Activated naive CD4-positive, alpha-beta T cell treated with anti-CD3 and anti-CD28 coated beads, Interleukin-2, amount 50 U/mL, for 16 hours (primary cell): ENCODE measurements at places on chromosomes 6 and 20.

DNA sequence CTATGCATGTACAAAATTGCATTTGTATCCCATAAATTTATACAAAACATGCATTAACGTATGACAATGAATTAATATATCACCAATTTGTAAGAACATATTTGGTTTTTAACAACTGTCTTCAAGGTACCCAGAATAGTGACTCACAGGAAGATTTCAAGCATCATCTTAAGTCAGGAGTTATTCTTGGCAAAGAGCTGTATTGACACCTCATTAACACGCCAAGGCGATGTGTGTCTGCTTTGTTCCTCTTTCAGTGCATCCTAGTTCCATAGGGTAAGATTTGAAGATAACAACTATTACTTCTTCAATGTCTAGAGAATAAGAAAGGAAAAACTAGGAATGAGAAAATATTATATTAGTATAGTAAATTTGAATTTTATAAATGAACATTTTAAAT is 35.8 kb upstream of the TPD52L1 start:
- DNase-seq: no peak

- DNase-seq: no peak
Observed at GRCh38 chr6:93827728-93828127, 408.4 kb upstream of the EPHA7 start.

GRCh38 chr6:135183002-135183531 is 2.0 kb downstream of the MYB start:
- peak; percentile 77 for DNase-seq

DNA sequence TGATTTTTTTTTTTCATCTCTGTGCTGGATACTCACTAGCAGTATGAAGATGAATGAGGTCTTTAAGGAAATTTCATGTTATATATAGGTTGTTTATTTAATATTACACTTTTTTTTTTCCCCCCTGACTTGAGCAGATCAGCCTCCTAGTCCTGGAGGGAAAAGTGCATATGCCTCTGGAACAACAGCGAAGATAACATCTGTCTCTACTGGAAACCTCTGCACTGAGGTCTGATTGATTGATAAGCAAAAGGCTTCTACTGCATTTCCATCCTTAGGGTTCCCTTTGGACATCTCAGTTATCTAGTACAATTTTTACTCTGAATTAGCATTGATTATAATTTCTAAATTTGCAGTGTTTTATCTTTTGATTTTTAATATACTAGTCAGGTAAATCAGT is 49.8 kb upstream of the KIF25 start:
- no peak for DNase-seq

DNA sequence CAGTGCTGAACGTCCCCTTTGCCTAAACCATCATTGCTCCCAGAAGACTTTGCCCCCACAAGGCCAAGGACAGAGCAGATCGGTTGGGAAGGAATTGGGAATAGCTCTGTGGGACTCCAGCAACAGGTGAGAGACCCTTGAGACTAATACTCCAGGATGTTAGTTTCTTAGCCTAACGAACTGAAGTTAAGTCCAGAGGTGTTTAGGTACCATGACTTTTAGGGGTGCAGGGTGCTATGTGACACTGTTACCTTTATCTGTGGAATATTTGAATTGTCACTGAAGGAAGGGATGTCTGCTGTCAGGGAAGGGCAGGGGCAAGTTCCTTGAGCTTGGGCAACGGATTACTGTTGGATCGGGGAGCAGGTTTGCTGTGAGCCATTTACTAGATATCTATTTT is 1.9 kb downstream of the BLCAP start:
- DNase-seq: no peak

DNA sequence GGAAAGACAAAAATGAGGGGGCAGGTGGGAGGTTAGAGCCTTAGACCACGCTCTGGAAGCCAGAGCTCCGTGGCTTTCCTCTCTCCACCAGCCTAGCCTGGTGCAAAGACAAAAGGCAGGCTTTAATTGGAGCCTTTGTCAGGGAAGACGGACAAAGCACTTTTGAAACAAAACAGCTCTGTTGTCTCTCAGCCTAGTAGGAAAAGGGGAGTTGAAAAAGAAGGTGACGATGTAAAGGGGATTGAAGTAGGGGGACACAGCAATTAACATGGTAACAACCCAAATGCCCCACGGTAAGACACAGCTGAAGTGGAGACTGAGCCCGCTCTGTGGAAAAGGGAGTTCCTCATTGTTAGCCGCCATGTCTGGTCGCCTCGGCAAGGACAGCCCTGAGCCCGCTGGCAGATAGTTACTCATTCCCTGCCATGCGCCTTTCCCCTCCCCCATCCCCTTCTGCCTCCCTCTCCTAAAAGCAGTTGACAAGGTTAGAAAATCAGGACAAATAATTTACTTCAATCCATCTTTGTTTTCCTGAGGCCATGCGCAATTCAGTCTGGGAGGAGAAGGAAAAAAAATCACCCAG is 93.0 kb downstream of the TCP11 start:
- DNase-seq: no peak

- no peak for DNase-seq
Observed at GRCh38 chr20:38209054-38209675, 44.1 kb upstream of the TGM2 start.

DNA sequence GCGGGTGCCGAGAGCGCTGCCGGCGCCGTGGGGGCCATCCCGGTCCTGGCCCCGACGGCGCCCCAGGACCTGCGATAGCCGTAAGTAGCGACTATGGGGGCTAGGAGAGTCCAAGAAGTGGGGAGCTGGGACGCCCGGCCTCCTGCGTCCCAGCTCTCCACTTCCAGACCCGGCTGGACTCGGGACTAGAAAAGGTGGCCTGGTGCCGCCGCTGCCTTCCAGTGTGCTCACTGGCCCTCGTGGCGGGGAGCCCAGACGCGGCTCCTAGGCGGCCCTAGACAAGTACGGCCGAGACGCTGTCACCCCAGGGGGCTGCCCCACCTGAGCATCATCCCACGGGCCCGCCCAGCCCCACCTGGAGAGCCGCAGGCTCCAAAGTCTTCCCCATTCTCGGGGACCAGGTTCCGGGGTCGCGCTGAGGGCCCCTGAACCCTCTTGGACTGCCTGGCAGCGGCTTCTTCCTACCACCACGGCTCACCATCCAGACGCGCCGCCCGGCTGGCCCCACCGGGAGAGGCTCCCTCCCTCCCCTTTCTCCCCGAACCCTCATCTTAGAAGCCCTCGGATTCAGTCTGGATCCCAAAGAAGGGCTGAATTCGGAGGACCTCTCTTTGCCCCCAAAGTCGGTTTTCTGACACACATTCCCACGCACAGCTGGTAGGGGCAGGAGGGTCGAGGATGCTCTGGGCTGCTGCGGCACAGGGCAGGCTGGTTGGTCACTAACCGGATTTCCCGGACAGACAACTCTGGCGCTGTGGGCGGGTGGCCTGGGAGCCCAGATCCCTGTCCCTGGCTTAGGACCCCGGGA is 870 bp upstream of the MDFI start:
- no peak for DNase-seq

GRCh38 chr20:48154040-48154765 is 368.9 kb upstream of the SULF2 start:
- no peak for DNase-seq

- no peak for DNase-seq
Observed at GRCh38 chr6:122779667-122780066, at the start of gene FABP7. Gene FABP7 (plus strand): TSS chr6:122779716. CDS start chr6:122779795, 79 bp downstream.

DNA sequence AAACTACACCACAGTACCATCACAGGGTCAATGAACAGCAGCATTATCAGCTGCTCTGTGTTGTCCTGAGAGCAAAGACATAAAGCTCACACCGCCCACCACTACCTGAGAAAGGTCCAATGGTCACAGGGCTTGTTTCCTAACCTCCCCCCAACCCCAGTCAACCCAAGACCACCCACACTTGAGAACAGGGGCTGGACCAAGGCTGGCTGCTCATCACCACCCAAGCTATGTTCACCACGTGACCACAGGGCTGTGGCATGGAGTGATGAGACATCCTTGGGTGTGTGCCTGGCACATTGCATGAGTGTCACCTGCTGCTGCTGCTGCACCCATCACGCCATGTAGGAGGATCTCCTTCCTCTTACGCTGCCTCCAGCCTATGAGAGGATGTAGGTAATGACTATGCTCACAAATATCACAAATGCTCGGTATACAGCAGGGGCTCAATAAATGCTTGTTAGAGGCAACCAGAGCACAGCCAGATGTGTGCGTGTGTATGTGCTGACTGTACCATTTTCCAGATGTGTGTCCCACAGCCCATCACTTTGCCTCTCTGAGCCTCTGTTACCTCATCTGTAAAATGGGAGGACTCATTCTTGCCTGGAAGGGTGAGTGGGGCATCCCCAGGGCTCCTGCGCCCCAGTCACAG is 23.3 kb upstream of the SIRPA start:
- DNase-seq: no peak

DNA sequence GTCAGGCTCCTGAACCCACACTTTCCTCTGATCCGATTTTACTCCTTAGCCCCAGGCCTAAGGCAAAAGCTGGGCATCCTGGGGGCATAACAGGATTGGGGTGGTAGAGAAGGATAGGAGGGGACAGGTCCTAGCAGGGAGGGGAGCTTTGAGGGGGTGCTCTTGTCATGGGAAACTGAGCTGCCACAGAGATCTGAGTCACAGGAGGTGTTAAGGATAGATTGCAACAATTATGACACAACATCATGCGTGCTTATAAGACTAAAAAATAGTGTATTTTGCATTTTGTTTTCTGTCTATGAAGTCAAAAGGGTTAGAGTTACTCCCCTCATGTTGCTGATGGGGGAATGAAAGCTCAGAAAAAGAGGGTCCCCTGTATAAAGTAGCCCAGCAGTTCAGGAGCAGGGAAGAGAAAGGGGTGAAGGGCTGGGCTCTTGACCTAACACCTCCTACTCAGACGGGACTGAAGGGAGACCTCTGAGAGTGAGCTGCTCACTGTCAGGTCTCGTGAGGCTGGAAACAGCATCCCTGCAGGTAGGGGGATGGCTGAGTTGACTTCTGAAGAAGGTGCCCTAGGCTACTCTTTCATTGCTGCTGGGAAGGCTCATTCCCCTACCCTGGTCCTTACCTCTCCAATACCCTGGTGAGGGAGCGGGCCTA is 2.0 kb downstream of the GLP1R start:
- DNase-seq: no peak

- DNase-seq: no peak
Observed at GRCh38 chr6:71139249-71139648, 149.4 kb upstream of the OGFRL1 start.

GRCh38 chr20:50194831-50195523 is 4.3 kb downstream of the CEBPB start:
- DNase-seq: no peak

DNA sequence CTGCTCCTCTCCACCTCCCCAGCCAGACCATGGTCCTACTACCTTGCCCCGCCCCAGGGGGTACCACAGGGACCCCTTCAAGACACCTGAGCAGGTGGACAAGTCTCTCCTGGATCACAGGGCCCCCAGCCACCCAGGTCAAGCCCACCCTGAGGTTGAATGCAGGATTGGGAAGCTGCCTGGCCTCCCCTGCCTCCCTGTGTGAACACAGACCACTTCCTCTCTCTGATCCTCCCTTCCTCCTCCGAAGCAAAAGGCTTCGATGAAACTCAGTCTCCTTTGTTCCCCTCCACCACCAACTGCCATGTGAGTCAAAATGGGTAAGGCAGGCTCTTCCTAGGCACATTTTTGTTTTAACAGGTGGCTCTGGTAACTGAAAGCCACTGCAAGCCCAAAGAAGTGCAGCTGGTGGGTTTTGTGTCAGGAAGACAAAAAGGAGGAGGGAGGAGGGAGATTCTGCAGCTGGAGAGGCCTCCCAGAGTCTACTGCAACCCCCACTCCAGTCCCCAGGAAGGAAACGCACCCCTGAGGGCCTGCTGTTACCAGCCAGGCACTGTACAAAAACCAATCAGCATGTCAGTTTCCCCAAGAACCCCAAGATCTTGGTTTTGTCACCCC is 5.4 kb downstream of the ADA start:
- no peak for DNase-seq

- DNase-seq: no peak
Observed at GRCh38 chr20:48492015-48492714, 335.6 kb downstream of the PREX1 start.

DNA sequence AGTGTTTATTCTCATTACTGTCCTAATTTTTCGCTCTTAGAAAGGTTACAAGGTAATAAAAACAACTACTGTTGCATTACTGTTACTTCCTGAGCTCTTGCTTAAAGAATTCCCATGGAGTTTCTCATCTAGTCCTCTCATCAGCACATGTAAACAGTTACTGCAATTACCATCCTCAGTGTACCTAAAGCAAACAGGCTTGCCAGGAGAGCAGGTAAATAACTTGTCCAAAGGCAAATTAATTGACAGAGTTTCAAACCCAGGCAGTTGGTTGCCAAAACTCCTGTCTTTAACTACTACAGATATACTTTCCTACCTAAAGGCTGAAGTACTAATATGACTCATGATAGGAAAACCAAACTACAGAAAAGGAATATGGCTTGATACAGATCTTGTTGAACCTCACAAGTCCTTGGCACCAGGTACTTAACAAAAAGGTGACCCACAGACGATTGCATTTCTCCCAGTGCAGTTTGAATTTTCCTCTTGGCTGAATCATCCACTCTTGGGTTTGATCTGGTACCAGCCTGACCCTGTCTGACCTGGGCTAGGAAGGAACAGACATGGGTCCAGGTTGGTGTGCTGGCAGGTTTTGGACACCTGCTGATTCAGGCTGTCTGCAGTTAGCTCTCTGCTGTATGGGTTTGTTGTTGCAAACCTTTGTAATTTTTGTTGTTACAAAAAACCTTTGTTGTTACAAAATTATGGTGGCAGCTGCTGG is 153.0 kb downstream of the CFAP61 start:
- DNase-seq: no peak

DNA sequence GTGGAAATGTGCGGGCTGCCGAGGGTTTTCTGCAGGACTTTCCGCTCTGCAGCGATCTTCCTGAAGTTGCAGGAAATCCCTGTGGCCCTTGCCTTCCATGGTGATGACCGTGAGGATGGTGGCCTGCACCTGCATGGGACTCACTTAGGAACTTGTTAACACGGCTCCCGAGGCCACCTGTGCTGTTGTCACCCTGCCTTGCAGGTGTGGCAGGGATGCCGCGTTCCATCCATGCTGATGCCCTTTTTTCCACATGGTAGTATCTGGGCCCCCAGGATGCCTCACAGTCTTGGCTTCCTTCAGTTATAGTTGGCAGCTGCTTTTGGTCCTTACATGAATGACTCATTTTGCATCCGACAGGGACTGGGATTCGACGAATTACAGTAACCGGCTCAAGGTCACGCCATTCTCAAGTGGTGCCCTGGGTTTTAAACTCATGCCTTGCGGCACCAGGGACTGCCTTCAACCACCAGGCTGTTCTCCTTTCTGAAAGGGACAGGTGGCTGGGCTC is 37.2 kb downstream of the SYNJ2 start:
- no peak for DNase-seq

GRCh38 chr6:114592506-114592905 is 249.7 kb upstream of the HS3ST5 start:
- DNase-seq: no peak

DNA sequence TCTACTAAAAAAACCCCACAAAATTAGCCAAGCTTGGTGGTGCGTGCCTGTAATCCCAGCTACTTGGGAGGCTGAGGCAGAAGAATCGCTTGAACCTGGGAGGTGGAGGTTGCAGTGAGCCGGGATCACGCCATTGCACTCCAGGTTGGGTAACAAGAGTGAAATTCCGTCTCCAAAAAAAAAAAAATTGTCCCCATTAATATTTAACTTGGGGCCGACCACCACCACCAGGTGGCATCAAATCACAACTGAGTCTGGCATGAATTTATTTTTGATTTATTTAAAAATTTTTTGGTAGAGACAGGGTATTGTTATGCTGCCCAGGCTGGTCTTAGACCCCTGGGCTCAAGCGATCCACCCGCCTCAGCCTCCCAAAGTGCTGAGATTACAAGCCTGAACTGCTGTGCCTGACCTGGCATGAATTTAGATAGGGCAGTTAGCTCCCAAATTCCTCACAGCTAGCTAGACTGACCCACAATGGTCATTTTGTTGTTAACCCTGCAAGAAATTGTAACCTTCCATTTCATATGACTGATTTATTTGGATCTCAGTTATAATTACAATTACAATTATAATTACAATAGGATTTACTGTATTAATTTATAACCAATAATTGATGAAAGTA is 17.1 kb upstream of the BEND3 start:
- peak; percentile 29 for DNase-seq
